ENCODE measurements at places on chromosomes 11 and 22.

DNA sequence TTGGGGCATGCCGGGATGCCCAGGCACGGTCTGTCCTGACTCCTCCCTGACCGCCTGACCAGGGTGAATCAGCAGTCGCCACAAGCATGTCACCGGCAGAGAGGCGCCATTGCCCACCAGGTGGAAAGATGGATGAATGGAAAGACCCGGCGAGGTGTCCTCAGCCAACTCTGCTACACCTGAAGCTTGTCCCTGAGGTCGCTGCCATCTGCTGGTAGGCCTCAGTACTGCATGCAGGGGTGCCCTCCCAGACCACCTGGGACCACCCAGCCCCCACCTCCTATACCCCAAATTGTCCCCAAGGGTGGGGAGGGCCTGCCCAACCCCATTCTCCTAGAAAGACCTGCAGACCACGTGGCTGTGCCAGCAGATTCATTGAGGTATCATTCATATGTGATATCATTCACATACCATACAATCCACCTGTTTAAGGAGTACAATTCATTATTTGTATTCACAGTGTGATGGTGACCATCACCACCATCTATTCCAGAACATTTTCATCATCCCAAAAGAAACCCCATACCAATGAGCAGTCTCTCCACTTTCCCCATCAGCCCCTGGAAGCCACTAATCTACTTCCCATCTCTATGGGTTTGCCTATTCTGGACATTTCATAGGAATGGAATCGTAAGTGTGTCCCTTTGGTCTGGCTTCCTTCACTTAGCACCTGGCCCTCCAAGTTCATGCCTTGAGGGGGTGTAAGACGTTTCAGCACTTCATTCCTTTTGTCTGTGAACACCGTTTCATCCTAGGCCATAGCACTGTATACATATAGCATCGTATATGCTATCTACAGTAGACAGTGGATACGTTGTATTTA, 17.5 kb downstream of the FGF3 start:
- H3K27me3 ChIP-seq, result no peaks in the 10 kb centered on the region
- no peaks in the 10 kb centered on the region for H3K4me1 ChIP-seq
- H3K4me3 ChIP-seq, result no peak overlapping the region
- H3K27ac ChIP-seq, result no peak overlapping the region

DNA sequence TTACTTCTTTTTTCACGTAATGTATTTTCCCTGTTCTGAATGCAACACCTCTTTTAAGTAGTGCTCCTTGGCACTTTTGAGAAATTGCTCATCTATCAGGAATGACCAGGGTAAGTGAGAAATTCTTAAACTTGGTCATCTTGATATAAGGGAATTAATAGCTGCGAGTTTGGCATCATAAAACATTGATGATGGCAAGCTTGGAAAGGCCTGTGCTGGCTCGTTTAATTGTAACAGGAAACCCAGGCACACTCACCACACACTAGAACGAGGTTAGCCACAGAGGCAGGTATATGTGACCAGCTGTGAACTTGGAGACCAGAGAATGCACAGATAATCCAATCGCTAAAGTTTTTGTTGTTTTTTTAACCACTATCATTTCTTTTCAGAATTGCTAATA, 24.3 kb downstream of the FAM118A start:
- no peaks in the 10 kb centered on the region for H3K27me3 ChIP-seq
- H3K4me3 ChIP-seq, result no peak overlapping the region
- no peak overlapping the region for H3K27ac ChIP-seq
- DNase-seq, result no peak
- no peaks in the 10 kb centered on the region for H3K4me1 ChIP-seq

DNA sequence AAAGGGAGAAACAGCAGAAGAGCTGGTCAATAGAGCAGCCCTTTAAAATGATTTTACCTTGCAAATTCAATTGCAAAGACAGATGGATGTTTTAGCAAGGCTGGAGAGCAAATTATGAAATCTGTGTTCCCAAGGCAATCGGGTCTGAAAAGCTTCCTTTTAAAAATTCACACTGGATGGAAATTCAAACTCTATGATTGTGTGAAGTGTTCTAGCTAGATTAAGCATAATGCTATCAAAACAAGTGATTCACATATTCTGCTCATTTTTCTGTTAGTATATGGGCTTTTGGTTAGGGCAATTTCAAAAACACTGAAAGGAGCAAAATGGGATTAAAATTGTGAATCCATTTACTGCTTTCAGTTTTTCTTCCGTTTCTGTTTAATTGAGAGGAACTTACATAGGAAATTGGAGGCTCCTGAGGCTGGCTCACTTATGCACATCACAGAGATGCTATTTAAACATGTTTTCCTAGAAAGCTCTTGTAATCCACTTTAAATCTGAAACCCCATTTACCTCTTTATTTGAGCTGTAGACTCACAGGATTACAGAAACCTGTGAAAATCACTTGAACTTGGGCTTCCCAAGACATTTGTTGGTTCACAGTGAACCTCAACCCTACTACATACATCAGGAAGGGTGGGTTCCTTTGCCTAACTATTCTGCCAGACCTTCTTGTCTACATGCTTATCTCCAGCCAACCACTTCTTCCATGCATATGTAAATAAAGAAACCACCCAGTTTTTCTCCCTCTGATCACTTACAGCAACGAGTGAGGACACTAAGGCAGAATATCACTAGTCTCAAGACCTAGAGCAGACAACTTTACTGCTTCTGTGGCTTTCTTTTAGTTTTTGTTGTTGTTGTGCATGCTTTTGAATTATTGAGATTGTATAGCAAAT, 201.9 kb upstream of the PITPNB start:
- H3K27ac ChIP-seq, result no peak overlapping the region
- H3K27me3 ChIP-seq, result no peaks in the 10 kb centered on the region
- no peak overlapping the region for H3K4me3 ChIP-seq
- no peaks in the 10 kb centered on the region for H3K4me1 ChIP-seq
- no peaks in the 10 kb centered on the region for H3K36me3 ChIP-seq
- no peak for DNase-seq

DNA sequence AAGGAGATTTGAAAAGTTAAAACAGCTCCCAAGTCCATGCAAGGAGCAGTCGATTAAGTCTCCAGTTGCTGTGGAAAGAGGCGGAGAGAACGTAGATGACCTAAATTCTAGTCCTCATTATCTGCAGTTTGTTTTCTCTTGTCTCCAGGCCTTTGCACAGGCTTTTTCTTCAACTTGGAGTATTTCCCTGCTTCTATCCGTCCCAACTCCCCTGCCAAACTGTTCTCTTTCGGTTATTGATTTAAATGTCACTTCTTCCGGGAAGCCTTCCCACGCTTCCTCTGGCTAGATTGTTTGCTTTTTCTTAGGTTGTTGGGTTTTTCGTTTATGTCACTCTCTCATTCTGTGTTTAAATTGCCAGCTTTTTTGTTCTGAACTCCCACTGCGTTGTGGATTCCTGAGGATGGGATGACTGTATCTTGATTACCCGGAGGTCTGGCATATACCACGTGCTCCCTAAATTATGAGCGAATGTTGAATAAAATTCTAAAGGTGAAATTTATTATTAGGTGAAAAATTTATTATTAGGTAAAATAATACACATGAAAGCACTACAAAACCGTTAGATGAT, 463 bp downstream of the TMEM126B start:
- H3K36me3 ChIP-seq, result no peaks in the 10 kb centered on the region
- peaks cover 3% of the 10 kb centered on the region for H3K4me1 ChIP-seq
- peak overlapping the region; percentile 94 for H3K27ac ChIP-seq
- no peak for DNase-seq
- no peaks in the 10 kb centered on the region for H3K27me3 ChIP-seq
- peak overlapping the region; percentile 69 for H3K4me3 ChIP-seq

GRCh38 chr11:1428762-1429316, 39.1 kb downstream of the BRSK2 start:
- no peaks in the 10 kb centered on the region for H3K4me1 ChIP-seq
- no peaks in the 10 kb centered on the region for H3K36me3 ChIP-seq
- H3K4me3 ChIP-seq, result no peak overlapping the region
- no peak for DNase-seq

DNA sequence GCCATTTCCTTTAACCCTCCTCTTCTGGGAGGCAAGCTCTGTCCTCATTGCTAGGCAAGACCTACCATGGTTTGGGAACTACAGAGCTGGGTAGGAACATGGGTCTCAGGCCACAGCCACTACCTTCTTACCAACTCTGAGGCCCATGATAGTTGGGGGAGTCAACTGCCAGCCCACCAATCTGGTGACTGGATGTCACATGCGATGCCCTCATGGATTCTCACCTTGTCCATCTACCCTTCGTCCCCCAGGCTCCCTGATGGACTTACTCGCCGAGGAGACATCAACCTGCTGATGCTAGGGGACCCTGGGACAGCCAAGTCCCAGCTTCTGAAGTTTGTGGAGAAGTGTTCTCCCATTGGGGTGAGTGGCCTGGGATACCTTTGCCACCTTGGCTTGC, 13.7 kb downstream of the MCM5 start:
- H3K4me1 ChIP-seq, result no peaks in the 10 kb centered on the region
- no peaks in the 10 kb centered on the region for H3K36me3 ChIP-seq
- no peak overlapping the region for H3K4me3 ChIP-seq

GRCh38 chr11:128955636-128956035, 13.0 kb upstream of the TP53AIP1 start:
- H3K4me3 ChIP-seq, result no peak overlapping the region
- no peak for DNase-seq
- no peak overlapping the region for H3K27ac ChIP-seq

GRCh38 chr22:47837703-47838102, 1075.3 kb downstream of the TBC1D22A start:
- H3K4me3 ChIP-seq, result no peak overlapping the region
- no peaks in the 10 kb centered on the region for H3K36me3 ChIP-seq
- DNase-seq, result no peak
- H3K27me3 ChIP-seq, result no peaks in the 10 kb centered on the region
- H3K4me1 ChIP-seq, result no peaks in the 10 kb centered on the region
- H3K27ac ChIP-seq, result no peak overlapping the region
